Effector CD4-positive, alpha-beta T cell (primary cell): ENCODE measurements at places on chromosomes 4 and X.
A peak's percentile ranks its signal among the peaks of the same experiment; 100 is the strongest.

- DNase-seq: no peak
Measured at GRCh38 chr4:23422878-23423277, 467.0 kb downstream of the PPARGC1A start.

DNA sequence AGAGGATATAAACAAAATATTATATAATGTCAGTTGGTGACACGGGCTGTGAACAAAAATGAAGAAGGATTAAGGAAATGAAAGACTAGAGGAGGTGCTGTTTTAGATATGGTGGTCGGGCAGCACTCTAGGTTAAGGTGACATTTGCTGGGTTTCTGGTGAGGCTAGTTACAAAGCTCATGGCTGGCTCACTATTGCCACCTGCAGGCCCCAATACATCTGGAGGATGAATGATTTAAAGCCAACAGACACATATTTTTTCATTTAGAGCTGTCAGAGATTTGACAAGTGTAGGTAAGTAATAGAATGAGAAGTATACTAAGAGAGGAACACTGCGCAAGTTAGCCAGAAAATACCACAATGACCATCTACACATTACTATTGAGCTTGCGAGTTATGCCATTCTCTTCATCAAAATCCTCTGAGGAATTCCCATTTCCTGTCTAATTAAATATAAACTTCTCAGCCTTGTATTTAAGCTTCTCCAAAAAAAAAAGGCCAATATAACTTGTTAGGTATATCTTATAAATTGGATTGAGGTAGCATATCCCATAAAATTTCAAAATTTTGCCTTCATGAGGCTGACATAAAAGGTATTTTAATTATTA is 6.4 kb upstream of the FGG start:
- DNase-seq: peak; percentile 7

DNA sequence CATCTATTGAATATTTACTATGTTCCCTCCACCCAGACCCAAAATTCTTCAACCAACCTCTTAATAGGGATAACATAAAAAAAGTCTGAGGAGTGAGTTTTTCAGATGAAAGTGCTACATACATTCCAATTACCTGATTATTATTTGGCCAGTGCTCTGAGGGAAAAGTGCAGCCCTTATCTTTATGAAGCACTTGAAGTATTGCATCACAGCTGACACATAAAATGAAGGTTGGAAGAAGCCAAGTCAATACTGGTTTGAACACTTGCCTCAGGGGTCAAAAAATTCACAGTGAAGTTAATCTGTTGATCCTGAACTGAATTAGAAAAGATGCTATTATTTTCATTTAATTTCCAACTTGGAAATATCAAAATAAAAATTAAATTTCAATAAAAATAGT is 498.9 kb downstream of the INPP4B start:
- DNase-seq: no peak

DNA sequence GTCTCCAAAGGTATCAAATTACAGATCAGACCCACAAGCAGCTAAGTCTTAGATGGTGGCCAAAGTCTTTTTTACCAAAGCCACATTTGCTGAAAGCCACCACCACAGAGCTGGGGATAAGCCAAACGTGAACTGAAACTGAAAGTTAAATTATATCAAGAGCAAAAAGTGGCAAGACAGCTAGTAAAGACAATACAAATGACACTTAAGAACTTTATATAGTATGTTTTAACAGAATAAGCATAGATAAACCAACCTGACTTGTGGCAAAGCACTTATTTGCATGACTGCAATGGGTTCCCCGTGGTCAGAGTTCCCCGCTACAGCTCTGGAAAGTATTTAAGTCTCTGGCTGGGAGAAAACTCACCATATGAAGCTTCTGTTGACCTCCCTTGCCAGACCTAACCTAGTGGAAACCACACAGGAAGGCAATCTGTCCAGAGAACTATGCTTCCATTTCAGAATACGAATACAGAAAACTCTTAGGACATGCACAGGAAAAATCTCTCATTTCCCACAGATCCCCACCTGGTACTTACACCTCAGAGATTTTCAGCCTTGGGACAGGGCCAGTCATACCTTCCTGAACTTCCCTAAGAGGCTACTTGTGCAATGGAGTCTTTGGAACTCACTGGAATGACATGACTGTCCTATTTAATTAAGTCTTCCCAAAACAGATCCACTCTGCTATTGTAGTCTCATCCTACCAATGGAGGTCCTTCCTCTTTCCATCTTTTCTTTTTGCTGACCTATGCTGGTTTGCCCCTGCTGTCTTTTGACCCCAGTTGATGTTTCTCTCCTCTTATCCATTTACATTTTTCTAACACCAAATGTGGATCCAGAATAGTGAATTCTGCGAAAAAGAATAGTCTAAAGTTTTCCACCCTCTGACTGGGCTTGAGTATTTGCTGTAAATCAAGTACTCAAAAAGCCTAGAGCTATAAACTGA is 225.1 kb downstream of the NR3C2 start:
- DNase-seq: no peak

GRCh38 chrX:128781506-128781905 is 729.3 kb upstream of the ACTRT1 start:
- DNase-seq: no peak
